ENCODE measurements at places on chromosomes 6 and 20. TPM values are rescaled to one million over a fixed set of nuclear protein-coding genes. Genes with fewer than 3 reads are reported as not detected.
A peak's percentile ranks its signal among the peaks of the same experiment; 100 is the strongest.

DNA sequence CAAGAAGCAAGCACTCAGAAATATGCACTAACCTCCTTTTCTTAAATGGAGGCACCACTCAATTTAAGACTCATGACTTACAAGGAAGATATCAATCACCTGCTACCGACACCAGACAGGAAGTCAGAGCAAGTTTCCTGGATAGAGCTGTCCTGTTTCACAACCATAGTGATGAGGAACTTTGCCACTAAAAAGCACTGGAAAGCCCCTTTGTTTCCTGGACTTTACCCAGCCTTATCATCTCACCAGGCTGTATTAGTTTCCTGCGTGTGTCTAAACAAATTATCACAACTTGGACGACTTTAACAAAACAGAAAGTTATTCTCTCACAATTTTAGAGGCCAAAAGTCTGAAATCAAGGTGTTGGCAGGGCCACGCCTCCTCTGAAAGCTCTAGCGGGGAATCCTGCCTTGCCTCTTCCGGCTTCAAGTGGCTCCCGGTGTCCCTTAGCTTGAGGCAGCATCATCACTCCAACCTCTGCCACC, 253.8 kb upstream of the STXBP5 start:
- DNase-seq: peak; percentile 28

- DNase-seq: no peak
Observed at GRCh38 chr6:100466410-100467128, 1.8 kb upstream of the SIM1 start.

GRCh38 chr6:6556738-6557503, 31.6 kb upstream of the LY86 start:
- peak; percentile 45 for DNase-seq

DNA sequence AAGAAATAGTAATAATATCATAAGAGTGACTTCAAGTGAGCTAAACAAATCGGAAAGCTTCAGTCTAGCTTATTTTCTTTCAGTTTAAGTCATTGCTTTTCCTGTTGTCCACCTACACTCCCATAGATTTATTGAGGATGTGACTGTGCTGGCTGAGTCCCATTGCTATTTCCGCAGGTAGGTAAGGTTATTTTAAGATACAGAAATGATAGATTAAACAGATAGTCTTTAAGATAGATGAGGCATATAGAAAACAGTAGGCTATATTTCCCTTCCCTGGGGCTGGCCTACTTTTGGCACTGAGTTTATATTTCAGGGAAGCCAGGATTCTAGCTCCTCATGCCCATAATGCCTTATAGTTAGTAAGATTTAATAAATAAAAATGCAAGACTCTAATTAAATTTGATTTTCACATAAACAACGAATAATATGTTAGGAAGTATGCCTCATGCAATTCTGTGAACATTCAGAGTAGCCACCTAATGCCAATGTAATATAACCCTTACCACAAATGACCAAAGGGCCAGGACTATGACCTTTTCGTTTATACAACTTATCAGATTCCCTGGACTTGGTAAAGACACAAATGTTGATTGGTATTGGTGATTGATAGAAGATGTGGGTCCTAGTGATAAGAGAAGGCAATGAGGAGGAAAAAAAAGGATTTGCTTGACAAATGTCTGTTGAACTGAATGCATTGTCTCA, 1079.3 kb downstream of the EPHA7 start:
- DNase-seq: no peak

GRCh38 chr6:107144014-107144413, 28.7 kb upstream of the BEND3 start:
- peak; percentile 32 for DNase-seq

Gene RWDD1
- 27.0 TPM for total RNA-seq

GRCh38 chr6:21438237-21438985, 155.1 kb upstream of the SOX4 start:
- peak; percentile 52 for DNase-seq

Gene HDGFL1
- total RNA-seq: not detected

GRCh38 chr20:62951896-62952372, 575 bp upstream of the SLC17A9 start:
- no peak for DNase-seq

DNA sequence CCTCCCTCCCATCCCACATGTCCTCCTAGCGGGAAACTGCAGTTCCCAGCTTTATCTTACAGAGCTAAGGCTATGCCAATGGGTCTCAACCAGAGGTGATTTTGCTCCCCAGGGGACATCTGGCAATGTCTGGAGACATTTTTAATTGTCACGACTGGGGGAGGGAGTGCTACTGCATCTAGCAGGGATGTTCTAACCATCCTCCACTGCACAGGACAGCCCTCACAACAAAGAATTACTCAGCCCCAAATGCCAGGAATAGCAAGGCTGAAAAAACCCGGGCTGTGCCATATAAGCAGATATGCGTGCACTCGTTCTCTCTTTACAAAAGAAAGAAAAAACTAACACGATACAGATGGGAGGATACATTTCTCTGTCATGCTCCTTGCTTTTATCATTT, 8.5 kb downstream of the MRPS18A start:
- DNase-seq: no peak

- DNase-seq: peak; percentile 96
Observed at GRCh38 chr6:56851541-56852259, 103.2 kb upstream of the BEND6 start.

DNA sequence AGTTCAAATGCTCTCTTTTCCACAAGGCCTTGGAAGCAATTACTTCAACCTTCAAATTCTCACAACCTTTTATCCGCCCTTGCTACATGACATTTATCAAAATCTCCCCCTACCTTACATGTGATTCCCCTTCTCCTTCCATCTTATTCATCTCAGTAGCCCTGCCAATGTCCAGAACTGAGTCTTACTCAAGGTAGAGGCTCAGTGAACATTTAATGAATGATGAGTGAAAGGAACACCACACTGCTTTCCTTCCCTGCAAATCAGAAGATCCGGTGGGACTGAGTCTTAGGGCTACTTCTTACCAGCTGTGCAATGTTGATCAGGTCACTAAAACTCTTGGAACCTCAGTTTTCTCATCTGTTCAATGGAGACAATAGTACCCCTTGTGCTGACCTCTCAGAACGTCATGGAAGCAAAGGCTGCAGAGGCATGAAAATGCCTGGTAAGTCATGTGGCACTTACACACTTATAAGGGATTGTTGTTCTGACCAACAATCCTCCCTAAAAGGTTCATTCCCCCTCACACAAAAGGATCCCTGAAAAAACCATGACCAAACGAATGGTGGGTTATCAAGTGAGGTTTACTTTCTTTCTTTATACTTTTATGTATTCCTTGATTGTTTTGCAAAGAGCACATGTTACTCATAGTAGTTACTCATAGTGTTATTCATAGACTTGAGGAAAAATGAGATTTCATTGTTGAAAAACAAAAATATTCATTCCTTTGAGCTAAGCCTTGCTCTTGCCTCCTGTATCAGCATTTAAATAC, 6.5 kb downstream of the MDGA1 start:
- no peak for DNase-seq

- no peak for DNase-seq
Observed at GRCh38 chr20:51492167-51493092, 50.1 kb downstream of the NFATC2 start.

GRCh38 chr20:44411757-44412401, 56.4 kb downstream of the HNF4A start:
- no peak for DNase-seq

- no peak for DNase-seq
Observed at GRCh38 chr6:109927052-109927451, 51.1 kb upstream of the GPR6 start.

DNA sequence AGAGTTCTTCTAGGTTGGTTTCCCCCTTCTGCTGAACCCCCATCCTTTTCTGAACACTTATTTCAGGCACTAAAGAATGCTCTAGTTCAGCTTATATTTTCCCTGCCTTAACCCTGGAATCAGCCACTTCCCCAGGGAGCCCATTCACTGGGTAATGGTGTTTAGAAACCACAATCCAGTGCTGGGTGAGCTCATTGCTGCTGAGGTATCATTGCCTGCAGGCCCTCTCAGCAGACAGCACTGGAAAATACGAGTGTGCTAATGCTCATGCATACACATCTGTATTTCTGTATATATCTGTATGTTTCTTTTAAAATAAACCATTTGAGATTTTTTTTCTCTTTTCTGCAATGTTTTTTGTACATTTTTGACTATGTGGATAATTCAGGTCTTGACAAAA, 27.0 kb downstream of the OSBPL2 start:
- no peak for DNase-seq

DNA sequence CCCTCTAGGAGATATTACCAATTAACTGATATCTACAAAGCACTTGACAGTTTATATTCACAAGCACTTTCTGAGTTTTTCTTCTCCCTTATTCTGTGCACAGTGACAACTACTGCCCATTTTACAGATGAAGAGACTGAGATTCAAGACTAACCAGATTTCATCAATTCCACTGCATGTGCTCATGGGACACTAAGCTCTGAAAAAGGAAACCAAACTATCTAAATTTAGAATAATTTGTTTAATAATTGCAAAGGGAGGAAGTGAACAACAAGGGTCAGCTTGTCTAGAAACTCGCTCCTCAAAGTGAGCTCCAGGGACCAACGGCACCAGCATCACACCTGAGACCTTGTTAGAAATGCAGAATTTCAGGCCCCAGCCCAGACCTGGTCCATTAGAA, 50.8 kb upstream of the MYLIP start:
- no peak for DNase-seq

- DNase-seq: no peak
Observed at GRCh38 chr20:13772529-13772928, 12.2 kb downstream of the ESF1 start.

GRCh38 chr6:42915732-42916131, at the start of gene PTCRA:
TSS of gene PTCRA (plus strand) at chr6:42916053. CDS start at chr6:42916070, 17 bp downstream.
- DNase-seq: no peak

DNA sequence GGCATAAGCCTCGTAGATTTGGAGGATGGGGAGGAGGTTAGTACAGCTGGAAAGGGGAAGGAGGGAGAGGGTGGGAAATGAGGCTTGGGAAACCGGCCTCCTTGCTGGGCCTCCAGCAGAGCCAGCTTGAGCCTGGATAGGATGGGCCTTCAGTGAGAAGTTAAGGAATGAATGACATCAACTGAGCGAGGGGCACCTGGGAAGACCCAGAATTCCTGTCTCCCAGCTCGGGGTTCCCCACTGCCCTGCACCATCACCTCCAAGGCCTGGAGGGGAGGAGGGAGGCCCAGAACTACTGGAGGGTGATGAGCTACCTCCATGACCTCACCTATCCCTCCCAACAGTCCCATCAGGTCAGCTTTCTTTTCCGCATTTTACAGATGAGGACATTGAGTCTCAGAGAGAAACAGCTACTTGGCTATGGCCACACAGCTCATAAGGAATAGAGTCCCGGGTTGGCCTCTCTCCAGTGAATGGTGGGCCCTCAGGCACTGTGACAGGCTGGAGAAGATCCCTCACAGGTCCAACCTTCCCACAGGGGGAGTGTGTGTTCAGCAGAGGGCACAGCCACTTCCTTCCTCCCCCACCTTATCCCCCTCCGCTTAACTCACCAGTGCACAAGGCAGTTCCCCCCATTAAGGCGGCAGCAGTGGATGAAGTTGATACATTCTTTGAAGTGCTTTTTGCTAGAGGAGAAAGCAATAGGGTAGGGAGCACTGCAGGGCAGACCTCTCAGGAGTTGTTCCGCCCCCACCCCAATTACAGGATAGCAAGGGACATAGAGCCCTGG, 6.8 kb downstream of the DUSP15 start:
- no peak for DNase-seq

Gene MUC21
- not detected for total RNA-seq

GRCh38 chr6:34709386-34709785, 12.8 kb upstream of the ILRUN start:
- peak; percentile 18 for DNase-seq

Gene ECI2
- 178 TPM for total RNA-seq

Data from M059J (cell line).